ENCODE measurements at places on chromosomes 6 and 20.

DNA sequence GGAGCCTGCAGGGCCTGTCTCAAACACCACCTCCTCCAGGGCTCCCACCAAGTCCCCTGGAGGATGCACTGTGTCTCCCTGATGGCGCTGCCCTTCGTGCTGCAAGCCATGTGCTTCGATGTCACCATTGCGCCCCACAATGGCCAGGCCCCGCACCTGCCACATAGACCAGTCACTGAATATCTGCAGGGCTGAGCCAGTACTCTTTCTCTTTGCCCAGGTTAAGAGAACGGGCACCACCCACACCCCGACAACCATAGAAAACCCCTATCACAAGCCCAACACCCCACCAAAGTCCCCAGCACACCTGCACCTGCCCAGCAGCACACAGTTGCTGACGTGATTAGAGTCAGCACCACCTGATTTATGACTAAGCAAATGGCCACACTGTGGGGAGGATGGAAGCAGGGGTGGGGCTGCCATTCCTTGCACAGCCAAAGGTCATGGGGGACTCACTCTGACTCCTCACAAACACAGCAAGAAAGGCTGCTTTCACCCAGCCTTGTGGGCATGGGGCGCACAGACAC lies 104.3 kb downstream of the SLC23A2 start:
- no peak for DNase-seq

DNA sequence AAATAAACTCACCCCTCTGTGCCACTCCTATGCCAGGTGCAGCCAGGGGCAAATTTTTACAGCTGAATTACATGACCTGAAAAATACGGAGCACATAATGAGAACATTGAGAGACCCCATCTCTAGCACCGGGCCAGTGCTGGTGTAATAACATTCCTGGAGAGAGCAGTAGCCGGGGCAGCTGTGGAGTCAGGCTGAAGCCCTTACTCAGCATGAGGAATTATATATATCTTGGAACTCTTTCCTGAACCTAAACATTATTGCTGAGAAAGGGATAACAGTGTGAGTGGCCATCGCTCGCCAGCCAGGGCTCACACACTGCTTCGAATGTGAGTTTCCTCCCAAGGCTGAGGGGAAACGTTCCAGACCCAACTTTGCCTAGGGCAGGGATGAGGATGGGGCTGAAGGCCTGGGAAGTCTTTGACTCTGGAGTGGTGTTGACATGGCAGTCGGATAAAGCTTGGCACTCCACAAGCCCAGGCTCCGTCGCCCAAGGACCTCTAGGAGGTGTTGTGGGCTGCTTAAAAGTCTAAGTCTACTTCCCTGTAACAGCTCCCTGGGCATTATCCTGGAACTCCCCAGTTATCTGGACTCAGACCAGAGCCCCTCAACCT lies 269.8 kb downstream of the CDC5L start:
- no peak for DNase-seq

- no peak for DNase-seq
Observed at GRCh38 chr6:5667737-5668136, 339.0 kb downstream of the NRN1 start.

DNA sequence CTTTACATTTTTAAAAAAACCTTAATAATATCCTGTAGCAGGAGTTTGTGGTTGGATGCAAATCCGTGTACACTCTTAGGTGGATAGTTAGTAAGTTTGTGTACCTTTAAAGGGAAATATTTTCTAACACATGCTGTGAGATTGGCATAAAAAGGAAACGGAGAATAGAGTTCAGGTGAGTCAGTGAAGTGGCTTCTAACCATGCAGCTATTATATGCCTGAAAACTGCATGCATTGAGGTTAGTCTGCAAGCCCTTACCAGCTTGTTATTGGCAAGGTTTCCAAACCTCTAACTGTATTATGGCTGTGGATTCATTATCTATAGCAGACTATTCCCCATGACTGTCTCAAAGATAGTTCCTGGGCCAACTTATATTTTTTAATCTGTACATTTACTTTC lies 420.6 kb upstream of the MMS22L start:
- DNase-seq, result no peak

GRCh38 chr20:36929290-36929689 lies 22.2 kb downstream of the SAMHD1 start:
- DNase-seq, result no peak

- no peak for DNase-seq
Observed at GRCh38 chr6:41191569-41191968, 9.4 kb downstream of the TREML2 start.

DNA sequence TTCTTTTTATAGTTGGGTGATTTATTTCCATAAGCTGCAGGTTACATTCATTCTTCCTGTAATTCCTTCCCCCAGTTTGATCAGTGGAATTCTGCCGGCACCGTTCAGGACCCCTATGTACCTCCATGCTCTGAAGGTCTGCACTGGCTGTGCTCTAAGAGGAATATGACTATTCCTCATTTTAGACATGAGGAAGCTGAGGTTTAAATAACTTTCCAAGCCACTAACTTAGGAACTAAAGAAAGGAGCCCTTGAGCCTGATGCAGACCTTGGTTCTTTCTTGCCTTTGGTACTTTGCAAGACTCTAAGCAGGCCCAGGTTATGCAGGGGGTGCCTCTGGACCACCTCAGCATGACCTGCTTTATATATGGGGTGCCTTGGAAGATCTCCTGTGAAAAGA lies 318.5 kb downstream of the QKI start:
- no peak for DNase-seq

- no peak for DNase-seq
Observed at GRCh38 chr6:166156942-166157341, 10.7 kb downstream of the TBXT start.

- DNase-seq, result peak; percentile 10
Observed at GRCh38 chr6:51472745-51473487, 614.5 kb downstream of the PKHD1 start.

GRCh38 chr6:21437581-21437980 lies 156.0 kb upstream of the SOX4 start:
- no peak for DNase-seq

- DNase-seq, result no peak
Observed at GRCh38 chr6:139145661-139146060, 10.8 kb downstream of the HECA start.

DNA sequence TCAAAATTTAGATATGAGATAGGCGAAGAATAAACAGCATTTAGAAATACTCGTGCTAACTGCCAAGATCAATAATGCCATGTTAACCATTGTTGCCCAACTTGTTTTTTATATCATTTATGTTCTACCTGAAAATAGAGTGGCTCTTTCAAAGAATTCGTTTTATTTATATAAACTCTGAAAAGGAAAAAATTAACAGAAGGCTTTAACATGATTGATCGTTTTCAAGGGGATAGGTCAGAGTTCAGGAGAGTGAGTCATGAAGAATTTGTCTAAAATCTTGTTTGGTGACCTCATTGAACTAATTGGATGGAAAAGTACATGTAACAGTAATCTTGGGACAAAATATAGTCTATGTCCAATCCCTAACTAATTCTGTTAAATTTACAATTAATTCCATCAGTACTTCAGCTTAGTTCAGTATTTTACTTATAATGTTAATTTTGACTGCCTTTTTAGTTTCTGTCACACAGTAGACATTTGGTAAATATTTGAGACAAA lies 11.1 kb upstream of the ELOVL2 start:
- no peak for DNase-seq

DNA sequence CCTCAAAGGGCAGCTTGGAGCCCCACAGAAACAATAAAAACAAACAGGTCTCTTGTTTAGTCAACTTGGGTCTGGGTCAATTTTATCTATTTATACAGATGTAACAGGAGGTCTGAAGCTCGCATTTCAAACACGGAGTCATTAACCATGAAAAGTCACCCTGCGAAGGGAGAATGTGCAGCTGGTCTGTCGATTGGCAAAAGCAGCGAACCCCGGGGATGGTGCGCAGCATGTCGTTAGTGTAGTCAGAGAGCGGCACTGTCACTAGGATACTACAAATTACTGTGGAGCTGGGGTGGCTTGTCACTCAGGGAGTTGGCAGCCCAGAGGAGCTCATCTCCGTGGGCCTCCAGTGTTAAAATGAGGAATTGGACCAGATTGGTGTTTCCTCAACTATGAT lies 190.4 kb upstream of the ARG1 start:
- peak; percentile 76 for DNase-seq

DNA sequence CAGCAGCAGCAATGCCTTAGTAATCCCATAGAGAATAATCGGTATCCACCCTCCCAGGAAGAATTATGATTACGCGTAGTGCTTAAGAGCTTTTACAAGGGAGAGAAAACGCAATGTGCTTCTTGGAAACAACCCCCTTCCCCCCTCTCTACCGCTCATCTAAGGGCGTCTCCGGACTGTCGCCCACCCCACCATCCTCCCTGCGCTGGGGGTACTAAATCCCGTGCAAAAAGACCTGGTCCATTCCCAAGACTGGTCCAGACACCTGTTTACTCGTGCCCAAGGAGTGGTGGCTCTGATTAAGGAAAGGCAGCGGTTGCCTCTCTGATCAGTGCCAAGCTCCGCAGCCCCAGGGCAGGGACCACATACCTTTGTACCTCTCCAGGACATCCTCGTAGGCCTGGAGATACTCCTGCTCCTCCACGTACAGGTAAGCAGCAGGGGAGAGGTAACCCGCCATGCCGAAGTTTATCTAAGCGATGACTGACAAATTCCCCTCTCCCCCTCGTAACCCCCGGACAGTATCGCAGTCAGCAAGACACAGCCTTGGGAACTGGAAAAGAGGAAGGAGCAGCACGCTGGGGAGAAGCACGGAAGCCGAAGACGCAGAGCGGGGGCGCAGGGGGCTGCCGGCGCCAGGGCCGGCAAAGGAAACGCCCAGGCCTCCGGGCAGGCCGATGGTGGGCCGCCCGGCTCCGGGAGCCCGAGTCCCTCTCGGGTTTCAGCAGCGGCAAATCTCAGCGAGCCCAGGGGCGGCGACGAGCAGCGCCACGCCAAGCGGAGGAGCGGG lies 112.0 kb upstream of the BEND6 start:
- DNase-seq, result peak; percentile 66

DNA sequence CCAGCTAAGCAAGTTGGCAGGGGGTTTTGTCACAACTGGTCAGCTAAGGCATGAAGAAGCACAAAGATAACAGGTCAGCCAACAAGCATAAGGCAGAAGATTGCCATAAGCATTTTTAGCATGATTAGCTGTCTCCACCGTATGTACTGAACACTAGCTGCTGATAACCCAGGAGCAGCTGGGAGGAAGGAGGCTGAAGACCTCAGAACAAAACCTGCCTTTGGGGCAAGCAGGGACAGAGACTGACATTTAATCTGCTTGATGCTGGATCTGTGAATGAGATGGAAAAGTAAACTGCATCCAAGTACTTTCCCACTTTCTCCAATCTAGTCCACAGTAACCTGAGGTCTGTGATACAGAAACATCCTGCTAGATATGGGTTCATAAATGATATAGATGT lies 353.0 kb upstream of the MAP3K7 start:
- no peak for DNase-seq

- no peak for DNase-seq
Observed at GRCh38 chr6:137415127-137415833, 78.9 kb downstream of the OLIG3 start.

- no peak for DNase-seq
Observed at GRCh38 chr6:16836144-16836981, 75.1 kb upstream of the ATXN1 start.

DNA sequence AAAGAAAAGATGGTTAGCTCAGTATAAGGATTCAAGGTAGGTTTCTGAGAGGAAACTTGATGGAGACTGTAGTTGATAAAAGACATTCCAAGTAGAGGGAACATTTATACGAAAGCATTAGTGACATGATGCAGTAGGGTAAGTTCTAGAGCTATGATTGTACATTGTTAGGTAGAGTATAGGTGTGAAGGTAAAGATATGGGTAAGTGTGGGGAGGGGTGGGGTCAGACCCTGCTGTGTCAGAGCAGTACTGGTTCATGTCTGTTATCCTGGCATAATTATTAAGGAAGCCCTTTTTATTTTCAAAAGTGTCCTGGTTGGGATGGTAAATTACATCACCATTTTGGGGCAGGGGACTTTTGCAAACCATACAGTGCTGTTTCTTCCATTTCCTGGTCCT lies 635.8 kb downstream of the COL12A1 start:
- no peak for DNase-seq

- DNase-seq, result no peak
Observed at GRCh38 chr20:9409981-9410380, 104.4 kb upstream of the LAMP5 start.

DNA sequence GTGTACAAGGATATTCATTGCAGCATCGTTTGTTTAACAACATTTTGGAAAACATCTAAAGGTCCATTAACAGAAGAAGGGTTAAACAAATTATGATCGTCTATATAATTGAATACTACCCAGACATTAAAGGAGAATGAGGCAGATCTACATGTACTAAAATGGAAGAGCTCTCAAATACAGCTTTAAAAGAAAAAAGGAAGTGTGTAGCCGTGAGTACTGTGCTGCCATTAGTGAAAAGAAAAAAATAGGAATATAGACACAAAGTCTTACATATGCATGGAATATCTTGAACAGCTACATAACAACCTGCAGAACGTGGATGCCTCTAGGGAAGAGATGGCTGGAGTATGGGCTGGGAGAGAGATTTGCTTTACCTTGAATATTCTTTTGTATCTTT lies 37.9 kb downstream of the PRDM1 start:
- no peak for DNase-seq

DNA sequence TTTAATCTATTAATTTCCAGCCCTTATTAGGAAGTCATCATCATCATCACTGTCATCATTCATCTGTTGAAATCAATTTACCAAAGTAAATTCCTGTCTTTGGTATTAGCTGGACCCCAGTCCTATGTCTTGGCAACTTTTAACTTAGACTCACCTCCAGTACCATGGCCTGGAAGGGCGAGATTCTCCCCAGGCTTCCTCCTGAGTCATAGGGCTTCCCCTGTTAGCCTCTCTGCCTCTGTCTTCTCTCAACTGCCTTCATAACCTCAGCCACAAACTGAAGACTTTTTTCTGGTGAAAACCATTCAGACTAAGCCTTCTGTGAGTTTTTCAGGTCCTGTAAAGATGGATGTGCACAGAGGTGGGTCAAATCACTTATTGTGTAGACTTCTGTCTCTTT lies 95.0 kb downstream of the NKAIN2 start:
- no peak for DNase-seq

DNA sequence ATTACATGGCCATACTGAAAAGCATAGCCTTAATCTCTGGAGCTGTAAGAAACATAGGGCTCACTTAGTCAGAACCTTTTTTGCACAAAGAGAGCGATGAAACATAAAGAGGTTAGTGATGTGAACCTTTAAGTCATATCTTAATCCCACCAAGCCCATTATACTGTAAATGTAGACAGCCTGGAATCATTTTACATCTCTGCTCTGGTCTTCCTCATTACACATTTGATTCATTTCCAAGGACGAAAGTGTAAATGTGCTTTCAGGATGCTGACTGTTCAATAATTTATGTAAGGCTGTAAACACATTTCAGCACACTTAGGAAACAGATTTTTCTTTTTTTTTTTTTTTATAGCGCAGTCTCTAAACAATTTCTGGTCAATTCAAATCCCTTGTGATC lies 131.3 kb upstream of the B3GAT2 start:
- DNase-seq, result no peak

Data from COR-L47 (cell line).